ENCODE measurements at places on chromosomes 7 and 10. TPM values are rescaled to one million over a fixed set of nuclear protein-coding genes. Genes with fewer than 3 reads are reported as not detected.
A peak's percentile ranks its signal among the peaks of the same experiment; 100 is the strongest.

The CC2D2B gene
- 0.69 TPM for total RNA-seq

The TFR2 gene
- not detected for total RNA-seq

The UCMA gene
- not detected for total RNA-seq

The ZCCHC24 gene
- 60.9 TPM for total RNA-seq

The HOXA10 gene
- not detected for total RNA-seq

The NKX2-3 gene
- not detected for total RNA-seq

The AGAP9 gene
- total RNA-seq, result 7.4 TPM

The PRKG1 gene
- total RNA-seq, result 16.6 TPM

The SERPINE1 gene
- total RNA-seq, result 5.0 TPM

The RGS10 gene
- total RNA-seq, result 25.2 TPM

DNA sequence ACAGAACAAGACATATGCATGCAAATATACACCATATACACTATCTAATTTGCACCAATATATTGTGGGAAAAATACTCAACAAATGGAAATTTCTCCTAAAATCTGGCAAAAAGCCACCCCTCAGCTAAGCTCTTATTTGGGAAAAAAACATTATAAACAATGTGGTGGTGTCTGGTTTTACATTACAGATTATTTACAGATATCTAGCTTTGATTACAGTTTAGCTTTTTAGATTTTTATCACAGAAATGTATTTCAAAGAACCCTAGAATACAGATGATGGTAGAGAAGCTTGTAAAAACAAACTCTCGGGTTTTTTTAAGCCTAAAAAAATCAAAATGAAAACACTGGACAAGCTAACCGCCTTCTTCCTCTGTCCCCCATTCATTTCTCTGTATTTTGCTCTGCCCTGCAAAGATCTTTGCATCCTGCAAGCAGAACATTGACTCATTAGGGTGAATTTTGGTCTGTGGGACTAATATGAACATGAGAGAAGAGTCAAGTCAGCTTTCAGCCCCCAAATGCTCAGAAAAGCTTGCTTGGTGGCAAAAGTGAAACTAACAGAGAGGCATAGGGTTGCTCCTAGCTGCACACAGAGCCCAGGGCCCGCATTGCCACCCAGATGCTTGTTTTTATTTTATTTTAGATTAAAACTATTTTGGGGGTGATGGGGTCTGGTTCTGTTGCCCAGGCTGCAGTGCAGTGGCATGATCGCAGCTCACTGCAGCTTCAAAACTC lies 88.8 kb upstream of the LYZL1 start:
- H3K4me3 ChIP-seq, result no peak overlapping the region
- peaks cover 4% of the 10 kb centered on the region for H3K27me3 ChIP-seq
- H3K27ac ChIP-seq, result no peak overlapping the region
- H3K4me1 ChIP-seq, result no peaks in the 10 kb centered on the region
- no peaks in the 10 kb centered on the region for H3K36me3 ChIP-seq

DNA sequence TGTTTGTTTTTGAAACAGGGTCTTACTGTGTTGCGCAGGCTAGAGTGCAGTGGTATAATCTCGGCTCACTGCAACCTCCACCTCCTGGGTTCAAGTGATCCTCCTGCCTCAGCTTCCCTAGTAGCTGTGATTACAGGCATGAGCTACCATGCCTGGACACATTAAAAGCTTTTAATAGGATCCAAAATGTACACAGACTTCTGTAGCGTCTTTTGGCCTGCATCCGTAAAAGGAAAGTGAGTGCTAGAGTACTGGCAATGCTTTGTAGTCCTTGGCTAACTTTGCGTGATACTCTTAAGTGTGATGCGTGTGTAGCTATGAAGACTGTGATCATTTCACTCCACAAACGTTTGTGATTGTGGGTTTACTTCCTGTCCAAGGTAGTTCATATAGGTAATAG lies 13.3 kb downstream of the ZRANB1 start:
- no peak overlapping the region for H3K27ac ChIP-seq
- H3K27me3 ChIP-seq, result no peaks in the 10 kb centered on the region
- H3K4me1 ChIP-seq, result peaks cover 43% of the 10 kb centered on the region

- H3K36me3 ChIP-seq, result no peaks in the 10 kb centered on the region
- H3K27ac ChIP-seq, result peak overlapping the region; percentile 85
- peaks cover 14% of the 10 kb centered on the region for H3K4me1 ChIP-seq
These were observed 3.1 kb downstream of the CD36 start for GRCh38 chr7:80641548-80641947.

- H3K36me3 ChIP-seq, result no peaks in the 10 kb centered on the region
- no peak overlapping the region for H3K4me3 ChIP-seq
- no peaks in the 10 kb centered on the region for H3K27me3 ChIP-seq
- DNase-seq, result no peak
- no peak overlapping the region for H3K27ac ChIP-seq
These were observed 29.4 kb upstream of the RAPGEF5 start for GRCh38 chr7:22386206-22386858.

GRCh38 chr10:53006663-53007526 lies 234.3 kb upstream of the MBL2 start:
- no peaks in the 10 kb centered on the region for H3K27me3 ChIP-seq
- DNase-seq, result no peak
- H3K4me3 ChIP-seq, result no peak overlapping the region

DNA sequence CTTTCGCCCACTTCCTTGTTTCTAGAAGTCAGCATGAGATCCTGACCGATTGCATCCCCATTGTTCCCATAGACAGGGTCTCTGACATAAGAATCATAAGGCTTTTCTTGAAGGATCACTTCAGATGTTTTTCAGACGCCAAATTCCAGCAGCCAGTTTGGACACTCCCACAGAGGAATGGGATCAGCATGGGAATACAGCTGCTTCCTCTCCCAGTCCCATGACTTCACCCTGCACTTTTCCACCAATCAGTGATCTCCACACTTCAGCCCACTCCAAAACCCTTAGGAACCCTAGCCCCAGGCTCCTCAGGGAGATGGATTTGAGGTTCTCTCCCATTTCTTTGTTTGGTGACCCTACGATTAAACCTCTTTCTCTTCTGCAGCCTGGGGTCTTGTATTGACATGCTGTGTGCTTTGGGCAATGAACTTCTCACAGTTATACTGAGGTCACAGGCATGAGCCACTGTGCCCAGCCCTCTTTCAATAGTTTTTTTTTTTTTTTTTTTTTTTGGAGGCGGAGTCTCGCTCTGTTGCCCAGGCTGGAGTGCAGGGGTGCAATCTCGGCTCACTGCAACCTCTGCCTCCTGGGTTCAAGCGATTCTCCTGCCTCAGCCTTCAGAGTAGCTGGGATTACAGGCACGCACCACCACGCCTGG lies 52.8 kb upstream of the CHST3 start:
- no peak overlapping the region for H3K27ac ChIP-seq
- H3K4me3 ChIP-seq, result no peak overlapping the region
- no peak for DNase-seq
- no peaks in the 10 kb centered on the region for H3K27me3 ChIP-seq
- H3K4me1 ChIP-seq, result no peaks in the 10 kb centered on the region

- H3K36me3 ChIP-seq, result no peaks in the 10 kb centered on the region
- H3K27ac ChIP-seq, result peak overlapping the region; percentile 88
- H3K27me3 ChIP-seq, result no peaks in the 10 kb centered on the region
- no peaks in the 10 kb centered on the region for H3K4me1 ChIP-seq
- DNase-seq, result no peak
These were observed 2.2 kb downstream of the MEOX2 start for GRCh38 chr7:15684111-15684800.

DNA sequence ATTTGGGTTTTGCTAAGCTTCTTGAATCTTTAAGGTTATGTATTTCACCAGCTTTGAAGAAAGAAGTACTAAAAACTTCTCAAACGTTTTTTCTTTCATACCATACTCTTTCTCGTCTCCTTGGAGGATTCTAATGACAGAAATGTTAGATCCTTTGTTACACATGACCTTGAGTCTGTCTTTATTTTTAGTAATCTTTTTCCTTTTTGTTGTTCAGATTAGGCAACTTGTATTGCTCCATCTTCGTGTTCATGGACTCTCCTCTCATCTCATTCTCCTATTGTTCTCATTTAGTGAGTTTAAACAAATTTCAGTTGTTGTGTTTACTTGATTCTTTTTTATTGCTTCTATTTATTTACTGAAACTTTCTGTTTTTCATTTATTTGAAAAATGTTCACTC lies 73.7 kb downstream of the WDFY4 start:
- H3K27ac ChIP-seq, result no peak overlapping the region
- no peaks in the 10 kb centered on the region for H3K27me3 ChIP-seq
- H3K4me1 ChIP-seq, result no peaks in the 10 kb centered on the region
- no peak for DNase-seq

GRCh38 chr7:152602962-152603361 lies 73.0 kb downstream of the XRCC2 start:
- no peaks in the 10 kb centered on the region for H3K27me3 ChIP-seq
- H3K27ac ChIP-seq, result no peak overlapping the region
- no peaks in the 10 kb centered on the region for H3K4me1 ChIP-seq
- DNase-seq, result no peak

GRCh38 chr10:59513558-59513957 lies 151.2 kb upstream of the FAM13C start:
- H3K4me3 ChIP-seq, result no peak overlapping the region
- H3K36me3 ChIP-seq, result no peaks in the 10 kb centered on the region

GRCh38 chr7:121003986-121004685 lies 15.6 kb downstream of the CPED1 start:
- no peak overlapping the region for H3K27ac ChIP-seq
- H3K4me3 ChIP-seq, result no peak overlapping the region
- DNase-seq, result peak; percentile 84
- no peaks in the 10 kb centered on the region for H3K36me3 ChIP-seq
- H3K4me1 ChIP-seq, result peaks cover 27% of the 10 kb centered on the region

GRCh38 chr10:90571481-90572258 lies 286.2 kb downstream of the HTR7 start:
- DNase-seq, result no peak
- H3K27ac ChIP-seq, result no peak overlapping the region
- H3K4me3 ChIP-seq, result no peak overlapping the region
- H3K27me3 ChIP-seq, result no peaks in the 10 kb centered on the region
